ENCODE measurements at places on chromosomes 6 and 20.

GRCh38 chr6:155270561-155271091 lies 6.8 kb downstream of the CLDN20 start:
- DNase-seq = no peak

DNA sequence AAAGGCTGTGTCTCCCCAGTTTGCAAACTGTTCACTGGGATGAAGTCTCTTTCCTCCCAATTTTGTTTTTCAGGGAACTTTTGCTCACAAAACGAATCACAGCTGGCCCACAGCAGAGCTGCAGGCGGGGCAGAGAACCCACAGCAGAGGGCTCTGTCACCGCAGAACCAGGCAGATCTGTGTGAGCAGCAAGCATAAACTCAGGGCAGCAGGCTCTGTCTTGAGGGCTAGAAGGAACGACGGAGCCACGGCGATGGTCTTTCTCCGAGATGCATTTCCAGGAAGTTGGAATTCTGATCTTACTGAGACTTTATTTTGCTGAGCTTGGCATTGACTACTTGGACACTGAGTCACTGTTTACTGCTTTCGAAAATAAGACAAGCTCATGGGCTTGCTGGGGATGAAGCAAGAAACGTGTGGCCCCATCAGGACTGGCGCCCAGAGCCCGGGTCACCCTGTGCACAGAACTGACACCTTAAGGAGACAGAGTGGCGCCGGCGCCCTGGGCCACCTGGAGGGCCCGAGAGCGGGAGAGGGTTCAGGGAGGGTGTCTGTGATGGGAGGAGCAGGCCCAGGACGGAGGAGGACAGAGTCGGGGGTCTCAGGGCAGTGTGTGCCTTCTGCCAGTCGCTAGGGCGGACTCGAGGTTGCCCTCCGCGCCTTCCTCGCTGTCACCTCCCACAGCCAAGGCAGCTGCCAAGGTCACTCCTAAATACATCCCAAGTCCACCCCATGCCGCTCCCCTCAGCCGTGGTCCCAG lies 106.3 kb upstream of the NXT1 start:
- DNase-seq = no peak

GRCh38 chr20:20130399-20130798 lies 78.1 kb downstream of the CFAP61 start:
- no peak for DNase-seq

DNA sequence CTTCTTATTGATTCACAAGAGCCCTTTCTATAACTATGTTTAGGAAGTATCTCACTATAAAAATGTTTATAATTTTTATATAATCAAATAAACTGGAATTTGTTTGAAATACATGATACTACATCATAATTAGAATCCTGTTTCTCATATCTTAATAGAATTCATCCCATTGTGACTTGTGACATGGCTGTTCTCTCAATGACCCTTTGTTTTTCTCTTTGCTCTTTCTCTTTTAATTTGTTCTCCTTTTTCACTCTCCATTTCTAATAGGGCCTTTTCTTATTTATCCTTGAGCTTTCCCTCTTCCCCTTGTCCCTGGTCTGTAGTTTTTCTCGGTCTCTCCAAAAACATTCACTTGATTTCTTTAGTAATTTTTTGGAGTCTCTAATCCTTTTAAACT lies 111.3 kb downstream of the ADGRB3 start:
- DNase-seq = no peak

GRCh38 chr6:112145080-112145573 lies 57.7 kb downstream of the FAM229B start:
- no peak for DNase-seq

DNA sequence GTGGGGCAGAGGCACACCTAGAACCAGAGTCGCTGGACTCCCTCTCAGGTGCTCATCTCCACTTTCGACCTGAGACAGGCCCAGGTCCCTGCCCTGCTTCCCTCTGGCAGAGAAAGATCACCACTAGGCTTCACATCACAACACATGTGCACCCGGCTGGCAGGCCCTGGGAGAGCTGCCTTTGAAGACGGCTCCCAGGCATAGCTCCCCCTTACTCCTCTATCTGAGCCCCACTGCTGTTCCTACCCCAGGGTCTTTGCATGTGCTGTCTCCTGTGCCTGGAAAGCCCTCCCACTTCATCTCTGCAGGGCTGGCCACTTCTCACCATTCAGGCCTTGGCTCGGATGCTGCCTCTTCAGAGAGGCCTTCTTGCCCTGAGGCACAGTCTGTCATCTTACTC lies 89.2 kb downstream of the NOL4L start:
- DNase-seq = no peak

DNA sequence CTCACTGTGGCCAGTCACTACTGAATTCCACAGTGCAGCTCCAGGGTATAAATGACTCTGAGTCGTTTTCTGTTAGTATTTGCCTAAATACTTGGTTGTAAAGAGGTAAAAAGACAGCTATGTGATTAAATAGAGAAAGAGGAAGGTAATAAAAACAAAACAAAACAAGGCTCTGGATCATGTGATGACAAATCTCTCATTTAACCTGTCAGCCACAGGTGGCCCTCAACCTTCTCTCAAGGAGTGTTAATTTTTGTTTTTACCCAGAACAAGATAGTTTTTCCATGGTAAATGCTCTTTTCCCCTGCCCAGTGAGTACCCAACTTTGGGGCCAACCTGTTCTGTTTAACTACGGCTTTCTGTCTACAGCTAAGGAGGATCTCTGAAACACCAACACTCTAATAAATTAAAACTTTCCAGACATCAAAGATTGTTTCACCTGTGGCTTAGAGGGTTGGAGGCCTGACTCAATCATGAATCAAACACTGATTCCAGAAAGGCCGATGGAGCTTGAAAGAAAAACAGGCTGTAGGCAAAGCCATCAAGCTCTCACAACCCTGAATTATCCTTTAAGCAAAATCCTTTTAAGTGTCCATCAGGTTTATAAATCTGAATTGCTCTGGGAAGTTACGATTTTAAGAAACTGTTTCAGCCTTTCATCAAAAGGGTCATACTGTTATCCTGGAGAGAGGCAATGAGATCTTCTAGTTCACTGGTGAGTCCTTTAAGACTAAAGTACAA lies 81.5 kb upstream of the BCLAF1 start:
- DNase-seq = no peak

DNA sequence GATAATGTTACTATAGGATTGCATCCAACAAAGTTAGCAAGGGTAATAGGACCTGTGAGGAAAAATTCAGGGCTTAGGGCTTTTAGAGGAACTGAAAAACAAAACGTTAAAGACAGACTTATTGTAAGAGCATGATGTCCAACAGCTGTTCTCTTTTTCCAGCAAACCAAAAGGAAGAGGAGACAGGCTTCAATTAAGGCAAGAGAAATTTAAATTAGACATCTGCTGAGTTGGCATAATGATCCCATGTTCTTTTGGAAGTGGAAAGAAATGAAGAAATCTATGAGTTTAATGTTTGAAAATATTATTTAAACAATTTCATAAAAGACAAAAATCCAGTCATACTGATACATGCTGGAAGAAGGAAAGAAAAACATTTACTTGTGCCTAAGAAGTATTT lies 95.7 kb upstream of the HMGCLL1 start:
- no peak for DNase-seq

DNA sequence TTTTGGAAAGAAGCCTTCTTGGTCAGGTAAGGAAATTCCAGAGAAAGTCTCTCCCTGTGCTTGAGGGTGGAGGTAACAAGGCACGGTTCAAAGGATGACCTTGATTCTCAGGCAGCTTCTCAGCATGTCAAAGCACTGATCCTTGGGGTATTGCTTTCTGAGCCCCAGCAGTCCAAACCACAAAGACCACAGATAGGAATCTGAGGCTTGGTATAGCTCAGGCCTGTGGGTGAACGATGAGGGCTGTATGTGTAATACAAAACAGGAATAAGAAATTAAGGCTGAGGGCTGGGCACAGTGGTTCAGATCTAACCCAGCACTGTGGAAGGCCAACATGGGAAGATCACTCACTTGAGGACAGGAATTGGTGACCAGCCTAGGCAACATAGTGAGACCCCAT lies 70.2 kb upstream of the SLC22A1 start:
- no peak for DNase-seq

- no peak for DNase-seq
Observed at GRCh38 chr20:53888510-53888909, 181.9 kb downstream of the BCAS1 start.

GRCh38 chr6:110041830-110042229 lies 63.7 kb downstream of the GPR6 start:
- DNase-seq = no peak

DNA sequence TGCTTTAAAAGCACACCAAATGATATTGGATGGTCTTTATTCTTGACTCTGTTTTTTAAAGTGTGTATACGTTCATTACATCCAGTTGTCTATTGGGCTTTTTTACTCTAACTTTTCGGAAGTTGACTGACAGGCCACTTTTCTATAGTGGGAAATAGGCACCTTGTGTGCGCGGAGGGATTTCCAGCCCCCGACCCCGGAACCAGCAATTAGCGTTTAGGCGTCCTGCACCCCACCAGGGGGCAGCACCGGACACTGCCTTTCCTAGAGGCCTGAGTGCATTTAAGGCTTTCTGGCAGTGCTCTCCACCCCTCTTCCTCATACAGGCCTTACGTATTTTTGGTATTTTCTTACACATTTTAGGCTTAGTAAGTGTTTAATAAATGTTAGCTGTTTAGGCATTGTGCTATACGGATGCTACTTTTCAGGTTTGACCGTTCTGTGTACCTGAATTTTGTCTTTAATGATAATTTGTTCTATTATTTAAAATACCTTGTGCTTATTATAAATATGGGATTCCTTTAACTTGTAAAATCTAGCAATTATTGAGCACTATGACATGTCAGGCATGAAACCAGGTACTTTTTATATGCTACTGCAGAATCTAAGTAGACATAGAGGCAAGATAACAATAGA lies 231.8 kb downstream of the BCKDHB start:
- no peak for DNase-seq

- DNase-seq = no peak
Observed at GRCh38 chr6:119800526-119800925, 451.0 kb upstream of the MAN1A1 start.

GRCh38 chr6:116779573-116780164 lies 14.2 kb upstream of the FAM162B start:
- DNase-seq = no peak

DNA sequence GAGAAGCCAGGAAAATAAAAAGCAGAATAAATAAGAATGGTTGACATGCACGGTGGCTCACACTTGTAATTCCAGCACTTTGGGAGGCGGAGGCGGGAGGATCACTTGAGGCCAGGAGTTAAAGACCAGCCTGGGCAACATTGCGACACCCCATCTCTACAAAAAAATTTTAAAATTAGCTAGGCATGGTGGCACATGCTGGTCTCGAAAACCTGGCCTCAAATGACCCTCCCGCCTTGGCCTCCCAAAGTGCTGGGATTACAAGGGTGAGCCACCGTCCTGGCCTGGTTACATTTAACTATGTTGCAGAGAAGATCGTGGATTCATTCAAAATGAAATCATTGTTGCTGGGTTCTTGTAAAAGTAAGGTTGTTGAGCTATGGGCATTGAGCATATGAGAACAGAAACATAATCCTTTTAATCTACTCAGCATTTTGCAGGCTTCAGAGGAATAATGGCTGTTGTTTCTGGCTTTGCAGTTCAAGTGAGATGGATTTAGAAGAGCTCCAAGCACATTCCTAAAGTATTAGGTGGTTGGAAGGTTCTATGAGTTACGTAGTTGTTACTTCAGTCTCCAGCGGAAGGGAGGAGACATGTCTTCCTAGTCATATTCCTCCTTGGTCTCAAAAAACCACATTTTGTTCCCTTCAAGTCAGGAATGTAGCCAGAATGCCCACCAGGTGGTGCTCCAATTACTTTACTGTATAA lies 45.6 kb upstream of the RAB23 start:
- DNase-seq = peak; percentile 68

DNA sequence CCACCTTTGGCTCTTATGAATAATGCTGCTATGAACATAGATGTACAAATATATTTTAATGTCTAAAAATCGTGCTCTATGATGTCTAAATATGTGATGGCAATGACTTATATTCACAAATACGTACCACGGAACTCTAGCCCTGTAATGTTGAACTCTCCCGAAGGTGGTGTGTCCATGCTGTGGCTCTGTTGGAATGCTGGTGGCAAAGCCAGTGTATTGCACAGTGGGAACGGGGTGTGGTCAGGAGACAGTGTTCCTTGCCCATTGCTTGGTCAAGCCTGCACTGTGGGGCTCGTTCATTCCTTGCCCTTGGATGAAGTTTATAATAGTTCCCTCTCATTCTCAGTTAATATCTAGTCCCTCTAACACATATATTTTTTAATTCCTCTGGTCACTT lies 109.6 kb downstream of the MTHFD1L start:
- DNase-seq = no peak

DNA sequence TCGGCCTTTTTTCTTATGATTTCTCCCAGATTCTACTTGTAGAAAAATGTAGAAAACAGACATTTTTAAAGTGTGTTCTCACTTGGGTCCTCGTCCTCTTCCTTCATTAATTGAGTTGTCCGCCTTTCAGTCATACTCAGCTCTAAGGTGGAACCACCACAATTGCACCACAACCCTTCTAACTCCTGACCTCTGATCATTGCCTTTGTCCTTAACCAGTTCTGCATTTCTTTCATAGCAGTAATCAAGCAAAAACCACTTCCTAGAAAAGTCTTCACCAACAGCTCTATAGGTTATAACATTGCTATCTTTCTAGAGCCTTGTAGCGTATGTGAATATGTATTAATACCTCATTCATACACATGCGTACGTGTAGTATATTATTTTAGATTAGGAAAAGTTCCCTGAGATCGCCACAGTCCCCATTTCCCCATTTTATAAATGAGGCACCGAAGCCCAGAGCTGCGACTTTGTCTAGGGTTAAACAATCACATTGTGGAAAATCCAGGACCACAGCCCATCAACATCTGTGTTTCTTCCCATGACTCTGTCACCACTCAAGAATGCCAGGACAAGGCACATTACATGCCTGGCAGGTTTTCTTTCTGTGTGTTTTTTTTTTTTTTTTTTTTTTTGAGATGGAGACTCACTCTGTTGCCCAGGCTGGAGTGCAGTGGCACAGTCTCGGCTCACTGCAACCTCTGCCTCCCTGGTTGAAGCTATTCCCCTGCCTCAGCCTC lies 175.5 kb downstream of the BTBD3 start:
- no peak for DNase-seq

GRCh38 chr20:31640259-31640658 lies 2.5 kb downstream of the COX4I2 start:
- no peak for DNase-seq

GRCh38 chr6:35230950-35231349 lies 17.2 kb downstream of the SCUBE3 start:
- no peak for DNase-seq

DNA sequence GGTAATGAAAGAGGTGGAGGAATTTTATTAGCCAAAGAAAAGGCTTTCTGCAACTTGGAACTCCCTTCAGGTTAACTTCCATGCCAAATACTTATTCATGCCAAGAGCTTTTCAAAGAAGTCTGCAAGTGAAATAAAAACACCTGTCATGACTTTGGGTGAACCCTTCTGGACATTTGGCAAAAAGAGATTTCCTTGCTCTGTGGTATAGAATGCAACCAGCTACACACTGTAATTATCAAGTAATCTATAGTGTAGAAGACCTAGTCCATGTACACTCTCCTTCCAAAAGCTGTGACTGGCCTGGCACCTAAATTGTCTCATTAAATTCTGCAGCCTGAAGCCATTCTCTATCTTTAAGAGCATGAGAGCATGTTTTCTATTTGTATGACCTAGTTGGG lies 232.3 kb downstream of the COL12A1 start:
- DNase-seq = no peak

- DNase-seq = peak; percentile 21
Observed at GRCh38 chr6:158972241-158973233, 27.5 kb downstream of the RSPH3 start.

GRCh38 chr6:2412731-2413130 lies 167.3 kb upstream of the GMDS start:
- no peak for DNase-seq

Measured in keratinocyte (primary cell).